Kidney (tissue), 22 donors: ENCODE measurements at places on chromosomes 11 and 22.
A peak's percentile ranks its signal among the peaks of the same experiment; 100 is the strongest.

DNA sequence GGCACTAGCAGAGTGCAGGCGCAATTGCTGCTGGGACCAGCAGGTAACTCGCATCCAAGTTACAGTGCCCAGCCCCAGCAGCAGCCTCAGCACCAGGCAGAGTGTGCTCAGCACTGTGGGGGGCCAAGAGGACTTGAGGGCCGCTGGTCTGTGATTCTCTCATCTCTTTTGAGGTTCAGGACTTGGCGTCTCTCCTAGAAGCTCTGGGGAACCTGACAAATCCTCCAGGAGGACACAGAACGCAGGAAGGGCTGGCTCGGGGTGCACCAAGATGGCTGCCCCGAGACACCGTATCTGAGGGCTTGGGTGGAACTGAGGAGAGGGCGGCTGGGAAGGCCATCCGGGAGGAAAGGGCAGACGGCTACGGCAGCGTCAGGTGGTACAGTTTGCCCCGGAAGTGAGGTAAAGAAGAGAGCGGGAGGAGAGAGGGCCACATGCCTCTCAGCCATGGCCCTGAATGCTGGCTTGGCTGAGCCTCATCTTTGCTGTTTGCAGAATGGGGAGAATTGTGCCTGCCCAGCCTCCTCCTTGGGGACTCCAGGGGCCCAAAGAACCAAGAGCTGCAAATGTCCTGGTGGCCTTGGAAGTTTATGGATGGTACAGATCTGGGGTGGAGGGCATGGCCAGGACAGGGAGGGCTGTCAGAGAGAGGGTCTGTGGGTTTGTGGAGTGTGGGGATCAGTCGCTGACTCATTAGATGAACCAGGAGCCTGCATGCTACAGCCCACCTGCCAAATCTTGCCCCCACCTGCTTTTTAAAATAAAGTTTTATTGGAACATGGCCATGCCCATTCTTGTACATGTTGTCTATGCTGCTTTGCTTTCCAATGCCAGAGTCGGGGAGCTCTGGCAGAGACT lies 78.0 kb downstream of the MYEOV start:
- no peaks in the 10 kb centered on the region for H3K4me1 ChIP-seq
- DNase-seq = no peak
- H3K27ac ChIP-seq = no peak overlapping the region
- no peak overlapping the region for H3K4me3 ChIP-seq

DNA sequence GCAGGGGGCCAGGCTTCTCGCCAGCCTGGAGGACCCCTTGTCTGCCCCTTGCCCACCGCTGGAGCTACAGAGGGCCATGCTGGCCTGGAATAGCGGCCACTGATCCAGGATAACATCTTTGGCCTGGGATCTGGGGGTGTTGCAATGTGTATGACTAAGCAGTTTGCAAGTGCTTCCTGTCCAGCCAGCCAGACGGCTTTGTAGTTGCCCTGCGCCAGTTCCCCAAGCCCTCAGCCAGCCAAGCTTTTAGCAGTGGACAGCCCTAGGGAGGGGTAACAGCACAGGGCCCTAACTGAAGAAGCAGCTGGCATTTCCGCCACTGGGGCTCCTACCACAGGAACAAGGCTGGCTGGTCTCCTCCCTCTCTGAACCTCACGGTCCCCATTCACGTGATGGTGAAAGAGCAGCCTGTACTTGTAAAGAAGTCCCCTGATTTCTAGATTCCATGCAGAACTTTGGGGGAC lies 32.1 kb downstream of the UQCR10 start:
- H3K27ac ChIP-seq = no peak overlapping the region
- H3K4me3 ChIP-seq = no peak overlapping the region
- peaks cover 41% of the 10 kb centered on the region for H3K36me3 ChIP-seq
- H3K27me3 ChIP-seq = no peaks in the 10 kb centered on the region

GRCh38 chr11:47418454-47419259 lies 7.6 kb downstream of the PSMC3 start:
- peaks cover 20% of the 10 kb centered on the region for H3K36me3 ChIP-seq
- H3K27me3 ChIP-seq = no peaks in the 10 kb centered on the region
- H3K27ac ChIP-seq = no peak overlapping the region
- DNase-seq = no peak
- no peak overlapping the region for H3K4me3 ChIP-seq

- no peaks in the 10 kb centered on the region for H3K4me1 ChIP-seq
- no peak overlapping the region for H3K27ac ChIP-seq
- peaks cover 1% of the 10 kb centered on the region for H3K27me3 ChIP-seq
- no peaks in the 10 kb centered on the region for H3K36me3 ChIP-seq
- DNase-seq = no peak
These were observed 10.1 kb downstream of the FAM83F start for GRCh38 chr22:40004836-40005235.

GRCh38 chr11:10414659-10415058 lies 40.4 kb upstream of the AMPD3 start:
- no peaks in the 10 kb centered on the region for H3K4me1 ChIP-seq
- H3K4me3 ChIP-seq = no peak overlapping the region
- no peaks in the 10 kb centered on the region for H3K27me3 ChIP-seq
- DNase-seq = no peak

- no peaks in the 10 kb centered on the region for H3K4me1 ChIP-seq
- H3K27ac ChIP-seq = no peak overlapping the region
- DNase-seq = no peak
- H3K36me3 ChIP-seq = no peaks in the 10 kb centered on the region
- H3K27me3 ChIP-seq = no peaks in the 10 kb centered on the region
These were observed 20.4 kb downstream of the TUG1 start for GRCh38 chr22:30989474-30989873.

DNA sequence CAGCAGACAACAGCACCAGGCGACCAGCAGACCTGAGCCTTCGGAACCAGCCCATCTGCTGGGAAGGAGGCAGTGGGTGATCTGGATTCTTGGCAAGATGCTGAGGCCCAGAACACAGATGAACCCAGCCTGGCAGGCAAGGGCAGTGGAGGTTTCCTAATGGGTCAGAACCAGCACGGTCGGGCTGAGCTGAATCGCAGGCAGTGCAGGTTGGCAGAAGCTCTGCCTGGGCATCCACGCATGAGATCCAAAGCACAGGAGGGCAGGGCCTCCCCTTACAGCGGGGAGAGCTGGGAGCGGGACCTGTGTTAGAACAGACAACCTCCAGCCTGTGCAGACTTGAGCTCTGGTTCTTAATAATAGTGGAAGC lies 47.5 kb downstream of the DSCAML1 start:
- no peaks in the 10 kb centered on the region for H3K27me3 ChIP-seq
- no peaks in the 10 kb centered on the region for H3K4me1 ChIP-seq
- no peak for DNase-seq

DNA sequence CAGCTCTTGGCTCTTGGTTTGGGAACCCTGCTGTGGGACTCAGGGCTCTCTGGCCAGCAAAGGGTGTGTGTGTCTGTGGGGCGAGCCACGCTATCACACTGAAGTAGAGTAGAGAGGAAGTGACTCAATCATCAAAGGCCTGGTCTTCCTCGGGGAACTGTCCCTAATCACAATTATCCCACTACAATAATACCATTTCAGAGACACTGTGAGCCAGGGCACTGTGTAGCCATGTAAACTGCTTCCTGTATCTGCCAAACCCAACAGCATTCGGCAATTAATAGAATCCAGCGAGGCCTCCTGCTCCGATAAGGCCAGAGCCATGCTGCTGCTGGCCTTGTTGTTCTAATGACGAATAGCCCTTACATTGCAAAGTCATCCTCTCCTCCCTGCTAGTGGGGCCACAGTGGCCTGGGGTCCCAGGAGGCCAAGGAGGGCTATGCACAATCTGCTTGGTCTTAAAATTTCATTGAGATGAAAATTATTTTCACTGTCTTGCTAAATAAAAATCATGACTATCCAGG lies 49.8 kb upstream of the LMO2 start:
- DNase-seq = no peak
- H3K4me1 ChIP-seq = no peaks in the 10 kb centered on the region
- H3K36me3 ChIP-seq = no peaks in the 10 kb centered on the region
- no peak overlapping the region for H3K4me3 ChIP-seq
- peak overlapping the region; percentile 7 for H3K27ac ChIP-seq

DNA sequence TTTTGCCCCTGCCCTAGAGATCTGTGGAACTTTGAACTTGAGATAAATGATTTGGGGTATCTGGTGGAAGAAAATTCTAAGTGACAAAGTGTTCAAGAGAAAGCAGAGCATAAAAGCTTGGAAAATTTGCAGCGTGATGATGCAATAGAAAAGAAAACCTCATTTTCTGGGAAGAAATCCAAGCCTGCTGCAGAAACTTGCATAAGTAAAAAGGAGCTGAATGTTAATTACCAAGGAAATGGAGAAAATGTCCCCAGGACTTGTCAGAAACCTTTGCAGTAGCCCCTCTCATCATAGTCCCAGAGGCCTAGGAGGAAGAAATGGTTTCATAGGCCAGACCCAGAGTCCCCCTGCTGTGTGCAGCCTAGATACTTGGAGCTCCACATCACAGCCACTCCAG lies 686.9 kb downstream of the FAM181B start:
- no peak overlapping the region for H3K27ac ChIP-seq
- H3K4me3 ChIP-seq = no peak overlapping the region
- no peak for DNase-seq
- H3K27me3 ChIP-seq = no peaks in the 10 kb centered on the region
- H3K4me1 ChIP-seq = no peaks in the 10 kb centered on the region

DNA sequence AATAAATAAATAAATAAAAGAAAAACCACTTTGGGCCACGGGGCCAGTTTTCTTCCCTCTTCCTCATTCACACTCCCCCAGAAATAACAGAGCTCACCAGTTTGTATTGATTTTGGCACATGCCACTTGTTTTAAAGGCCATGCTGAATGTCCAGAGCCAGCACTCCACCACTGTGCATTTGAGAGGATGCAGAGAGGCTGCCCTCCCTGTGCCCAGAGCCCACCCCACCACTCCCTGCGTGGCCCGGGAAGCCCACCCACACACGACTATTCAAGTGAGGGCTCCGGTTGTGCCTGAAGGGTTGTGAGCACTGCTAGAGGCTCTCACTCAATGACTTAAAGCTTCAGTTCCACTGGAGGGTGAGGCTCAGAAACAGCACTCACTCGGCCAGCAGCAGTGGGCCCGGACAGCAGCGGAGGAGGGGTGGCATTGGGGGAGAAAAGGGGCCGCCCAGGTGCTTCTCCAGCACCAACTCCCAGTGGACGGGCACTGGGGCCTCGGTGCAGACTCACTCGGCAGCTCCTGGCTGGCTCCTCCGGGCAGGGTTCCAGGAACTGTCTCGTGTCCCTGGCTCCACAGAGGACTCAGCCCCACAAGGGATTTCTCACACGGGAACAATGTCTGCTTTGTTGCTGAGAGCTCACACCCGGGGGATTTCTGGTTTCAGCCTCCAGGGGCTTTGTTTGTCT lies 112.7 kb downstream of the SHANK2 start:
- peak overlapping the region; percentile 32 for H3K27ac ChIP-seq
- no peak overlapping the region for H3K4me3 ChIP-seq
- no peaks in the 10 kb centered on the region for H3K27me3 ChIP-seq
- DNase-seq = no peak

GRCh38 chr22:25833091-25833490 lies 91.1 kb downstream of the MYO18B start:
- H3K36me3 ChIP-seq = no peaks in the 10 kb centered on the region
- H3K27ac ChIP-seq = no peak overlapping the region
- no peak overlapping the region for H3K4me3 ChIP-seq
- no peaks in the 10 kb centered on the region for H3K4me1 ChIP-seq

GRCh38 chr22:50032109-50032871 lies 19.7 kb upstream of the IL17REL start:
- H3K36me3 ChIP-seq = no peaks in the 10 kb centered on the region
- no peak overlapping the region for H3K27ac ChIP-seq
- H3K4me3 ChIP-seq = no peak overlapping the region
- H3K4me1 ChIP-seq = no peaks in the 10 kb centered on the region
- peak; percentile 55 for DNase-seq
- no peaks in the 10 kb centered on the region for H3K27me3 ChIP-seq

- H3K27me3 ChIP-seq = no peaks in the 10 kb centered on the region
- H3K27ac ChIP-seq = no peak overlapping the region
- no peak for DNase-seq
- no peaks in the 10 kb centered on the region for H3K4me1 ChIP-seq
- peaks cover 20% of the 10 kb centered on the region for H3K36me3 ChIP-seq
These were observed 28.5 kb downstream of the MAFF start for GRCh38 chr22:38230108-38230825.

DNA sequence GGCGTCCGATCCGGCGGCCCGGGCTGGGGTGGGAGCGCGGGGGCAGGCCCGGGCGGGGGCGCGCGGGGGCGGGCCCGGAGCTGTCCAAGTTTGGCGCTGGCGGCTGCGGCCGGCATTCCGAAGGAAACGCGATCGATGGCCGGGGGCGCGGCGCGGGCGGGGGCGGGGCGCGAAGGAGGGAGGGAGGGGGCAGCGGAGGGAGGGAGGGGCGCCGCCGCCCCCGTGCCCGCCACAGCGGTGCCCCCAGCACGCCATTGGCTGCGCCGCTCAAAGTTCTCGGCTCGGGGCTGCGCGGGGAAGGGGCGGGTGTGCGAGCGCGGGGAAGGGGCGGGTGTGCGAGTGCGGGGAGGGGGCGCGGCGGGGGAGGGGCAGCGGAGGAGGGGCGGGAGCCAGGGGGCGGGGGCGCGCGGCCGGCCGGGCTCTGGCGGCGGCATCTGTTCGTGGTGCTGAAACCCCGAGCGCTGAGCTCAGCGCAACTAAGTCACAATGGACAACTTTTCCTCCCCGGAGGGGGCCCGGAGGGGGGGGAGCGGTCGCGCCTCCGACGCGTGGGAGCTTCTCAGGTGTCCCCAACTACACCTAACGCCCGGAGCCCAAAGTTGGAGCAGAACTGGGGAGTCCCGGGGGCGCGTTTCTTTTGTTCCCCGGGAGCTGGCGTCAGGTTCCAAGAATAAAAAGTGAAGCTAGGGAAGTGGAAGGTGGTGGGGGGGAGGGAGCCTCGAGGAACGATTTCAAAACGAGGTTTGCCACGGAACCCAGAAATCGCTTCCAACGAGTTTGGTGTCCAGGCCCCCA lies 2.2 kb downstream of the PHF21B start:
- no peaks in the 10 kb centered on the region for H3K27me3 ChIP-seq
- H3K4me3 ChIP-seq = no peak overlapping the region
- peaks cover 4% of the 10 kb centered on the region for H3K4me1 ChIP-seq
- DNase-seq = peak; percentile 81
- H3K36me3 ChIP-seq = no peaks in the 10 kb centered on the region

- H3K4me1 ChIP-seq = no peaks in the 10 kb centered on the region
- no peaks in the 10 kb centered on the region for H3K27me3 ChIP-seq
- no peaks in the 10 kb centered on the region for H3K36me3 ChIP-seq
- no peak overlapping the region for H3K4me3 ChIP-seq
- no peak for DNase-seq
These were observed 6.2 kb downstream of the MS4A10 start for GRCh38 chr11:60791153-60791933.

GRCh38 chr22:45686004-45686403 lies 14.4 kb downstream of the ATXN10 start:
- no peak for DNase-seq
- no peaks in the 10 kb centered on the region for H3K4me1 ChIP-seq
- H3K27ac ChIP-seq = no peak overlapping the region
- H3K27me3 ChIP-seq = no peaks in the 10 kb centered on the region
